ENCODE measurements at places on chromosomes 11 and 22.

DNA sequence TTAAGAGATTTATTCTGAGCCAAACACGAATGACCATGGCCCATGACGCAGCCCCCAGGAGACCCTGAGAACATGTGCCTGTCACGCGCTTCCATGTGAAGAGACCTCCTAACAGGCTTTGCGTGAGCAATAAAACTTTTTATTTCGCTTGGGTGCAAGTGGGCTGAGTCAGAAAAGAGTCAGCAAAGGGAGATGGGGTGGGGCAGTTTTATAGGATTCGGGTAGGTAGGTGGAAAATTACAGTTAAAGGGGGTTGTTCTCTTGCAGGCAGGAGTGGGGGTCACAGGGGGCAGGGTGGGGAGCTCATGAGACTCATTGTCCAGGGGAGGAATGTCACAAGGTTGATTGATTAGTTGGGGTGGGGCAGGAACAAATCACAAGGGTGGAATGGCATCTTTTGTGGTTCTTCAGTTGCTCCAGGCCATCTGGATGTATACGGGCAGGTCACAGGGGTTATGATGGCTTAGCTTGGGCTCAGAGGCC is 77.2 kb upstream of the FTH1 start:
- DNase-seq, result no peak

DNA sequence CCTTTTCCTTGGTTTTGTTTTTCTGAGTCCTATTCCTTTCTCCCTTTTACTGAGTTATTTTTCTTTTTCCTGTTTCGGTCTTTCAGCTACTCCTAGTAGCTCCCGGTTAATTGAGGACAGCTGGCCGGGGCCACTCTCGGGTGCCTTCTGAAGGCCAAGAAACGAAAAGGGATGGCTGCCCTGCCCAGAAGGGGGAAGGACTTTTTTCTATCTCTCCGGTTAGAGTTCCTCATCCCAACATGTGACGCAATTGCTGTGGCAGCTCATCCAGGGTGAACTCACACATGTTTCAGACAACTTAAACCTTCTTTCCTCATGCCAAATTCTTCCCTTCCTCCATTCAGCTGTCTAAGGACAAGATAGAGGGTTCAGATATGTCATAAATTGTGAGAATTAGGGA is 83.6 kb downstream of the PIWIL4 start:
- no peak for DNase-seq

GRCh38 chr11:130435671-130436070 is 7.3 kb upstream of the ADAMTS8 start:
- no peak for DNase-seq

- no peak for DNase-seq
Observed at GRCh38 chr11:86952221-86952875, 2.8 kb downstream of the FZD4 start.

GRCh38 chr22:18905540-18906409 is at the start of gene DGCR6:
TSS of gene DGCR6 (plus strand) at chr22:18906320. CDS start at chr22:18906375, 55 bp downstream.
- DNase-seq, result no peak

DNA sequence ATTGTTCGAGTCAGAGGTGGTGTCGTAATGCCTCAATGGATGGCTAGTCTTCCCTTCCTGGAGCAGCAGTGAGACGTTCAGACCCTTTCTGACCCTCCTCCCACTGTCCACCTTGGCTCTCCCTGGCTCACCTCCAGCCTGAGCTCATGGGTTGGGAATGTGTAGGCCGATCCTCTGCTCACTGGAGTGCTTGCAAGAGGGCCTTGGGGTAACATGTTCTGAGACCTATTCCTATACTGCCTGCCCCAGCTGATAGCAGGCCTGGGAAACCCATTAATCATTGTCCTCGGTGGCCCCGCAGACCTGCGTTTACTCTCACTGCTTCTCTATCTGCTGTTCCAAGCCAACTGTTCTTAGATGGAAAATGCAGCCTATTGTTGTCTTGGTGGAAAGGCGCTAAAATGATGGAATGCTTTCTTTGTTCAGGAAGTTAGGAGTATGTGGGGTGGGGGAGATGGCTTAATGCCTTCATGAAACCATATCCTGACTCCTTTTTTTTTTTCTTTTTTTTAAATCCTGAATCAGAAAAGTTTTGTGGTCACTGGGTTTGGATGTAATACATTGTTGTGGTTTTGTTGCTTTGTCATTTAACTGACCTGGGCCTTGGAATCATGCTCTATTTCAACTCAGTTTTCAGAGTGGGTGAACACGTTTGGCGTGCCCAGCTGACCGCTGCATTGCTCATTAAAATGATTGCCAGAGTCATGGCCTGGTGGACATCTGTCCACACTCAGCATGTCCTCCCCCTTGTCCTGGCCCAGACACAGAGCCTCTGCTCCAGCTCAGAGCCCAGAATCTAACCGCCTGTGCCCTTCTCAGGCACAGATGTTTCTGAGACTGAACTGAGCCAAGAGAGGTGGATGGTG is 72.5 kb downstream of the MICAL2 start:
- no peak for DNase-seq

GRCh38 chr11:69353696-69354544 is 60.0 kb downstream of the MYEOV start:
- DNase-seq, result no peak

- DNase-seq, result no peak
Observed at GRCh38 chr22:28914201-28914600, 30.8 kb downstream of the ZNRF3 start.

Measured in CD4-positive, alpha-beta T cell treated with Interleukin-15 for 4 hours (primary cell).